ENCODE measurements at places on chromosomes 1 and 21. TPM values are rescaled to one million over a fixed set of nuclear protein-coding genes. Genes with fewer than 3 reads are reported as not detected.

DNA sequence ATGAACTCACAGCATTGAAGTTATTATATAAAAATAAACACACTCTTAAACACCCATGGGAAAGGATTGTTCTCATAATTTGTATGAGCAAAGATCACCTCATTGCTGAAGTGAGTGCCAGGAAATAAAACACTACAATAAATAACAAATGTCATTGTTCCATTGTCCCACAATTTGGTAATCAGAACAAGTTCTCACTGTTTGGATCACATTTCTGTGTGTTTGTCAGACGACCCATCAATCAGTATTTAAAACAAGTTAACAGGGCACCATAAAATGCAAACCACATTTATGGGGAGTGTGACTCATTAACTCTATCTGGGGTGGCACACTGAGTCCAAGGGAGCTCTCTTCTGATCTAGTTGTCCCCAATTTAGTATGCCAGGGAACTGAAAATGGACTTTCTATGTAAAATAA lies 124.5 kb downstream of the PTPRC start:
- no peak overlapping the region for H3K27ac ChIP-seq
- H3K27me3 ChIP-seq, result no peaks in the 10 kb centered on the region
- peaks cover 9% of the 10 kb centered on the region for H3K4me1 ChIP-seq
- no peak for DNase-seq

Gene STPG1
- total RNA-seq, result 9.0 TPM

GRCh38 chr1:235149824-235150223 lies 11.2 kb downstream of the RBM34 start:
- H3K4me3 ChIP-seq, result no peak overlapping the region
- no peak for DNase-seq
- peaks cover 38% of the 10 kb centered on the region for H3K36me3 ChIP-seq
- peaks cover 24% of the 10 kb centered on the region for H3K4me1 ChIP-seq

DNA sequence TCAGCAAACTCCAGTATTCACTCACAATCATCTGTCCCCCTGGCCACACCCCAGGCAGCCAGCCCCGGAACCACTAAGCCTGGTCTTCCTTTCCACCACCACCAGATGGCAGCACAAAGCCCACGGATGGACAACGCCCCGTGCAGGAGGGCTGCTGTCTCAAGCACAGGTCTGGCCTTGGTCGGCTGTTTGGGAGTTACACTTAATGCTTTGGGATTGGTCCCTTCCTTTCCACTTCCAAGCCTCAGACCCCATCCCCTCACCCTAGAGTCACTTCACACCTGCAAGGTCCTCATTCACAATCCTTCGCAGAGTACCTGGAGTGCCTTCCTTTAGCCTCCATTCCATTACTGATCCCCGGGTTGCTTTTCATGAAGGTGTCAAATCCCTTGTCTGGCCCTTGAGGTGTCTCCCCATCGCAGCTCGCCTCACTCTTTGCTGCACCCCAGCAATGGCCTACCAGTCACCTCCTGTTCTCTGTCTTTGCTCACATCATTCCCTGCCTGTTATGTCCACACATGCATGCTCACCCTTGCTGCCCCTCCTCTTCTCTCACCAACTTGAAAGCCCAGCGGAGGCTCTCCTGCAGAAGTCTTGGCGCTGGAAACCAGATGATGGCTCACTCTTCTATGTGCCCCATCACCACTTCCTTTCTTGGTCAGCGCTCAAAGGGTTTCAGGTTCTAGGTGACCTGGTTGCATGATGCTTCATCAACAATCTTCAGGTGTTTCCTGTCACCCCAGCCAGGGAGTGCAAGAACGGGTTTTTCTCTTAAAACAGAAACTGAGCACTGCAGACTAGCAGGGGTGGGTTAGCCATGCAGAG lies 24.9 kb upstream of the KCNA2 start:
- H3K36me3 ChIP-seq, result peaks cover 12% of the 10 kb centered on the region
- H3K4me3 ChIP-seq, result no peak overlapping the region
- DNase-seq, result peak; percentile 87
- no peak overlapping the region for H3K27ac ChIP-seq
- no peaks in the 10 kb centered on the region for H3K27me3 ChIP-seq

- no peak overlapping the region for H3K4me3 ChIP-seq
- peaks cover 13% of the 10 kb centered on the region for H3K27me3 ChIP-seq
- H3K27ac ChIP-seq, result no peak overlapping the region
- H3K4me1 ChIP-seq, result no peaks in the 10 kb centered on the region
Measured at GRCh38 chr1:53642215-53642555, 96.8 kb downstream of the GLIS1 start.

DNA sequence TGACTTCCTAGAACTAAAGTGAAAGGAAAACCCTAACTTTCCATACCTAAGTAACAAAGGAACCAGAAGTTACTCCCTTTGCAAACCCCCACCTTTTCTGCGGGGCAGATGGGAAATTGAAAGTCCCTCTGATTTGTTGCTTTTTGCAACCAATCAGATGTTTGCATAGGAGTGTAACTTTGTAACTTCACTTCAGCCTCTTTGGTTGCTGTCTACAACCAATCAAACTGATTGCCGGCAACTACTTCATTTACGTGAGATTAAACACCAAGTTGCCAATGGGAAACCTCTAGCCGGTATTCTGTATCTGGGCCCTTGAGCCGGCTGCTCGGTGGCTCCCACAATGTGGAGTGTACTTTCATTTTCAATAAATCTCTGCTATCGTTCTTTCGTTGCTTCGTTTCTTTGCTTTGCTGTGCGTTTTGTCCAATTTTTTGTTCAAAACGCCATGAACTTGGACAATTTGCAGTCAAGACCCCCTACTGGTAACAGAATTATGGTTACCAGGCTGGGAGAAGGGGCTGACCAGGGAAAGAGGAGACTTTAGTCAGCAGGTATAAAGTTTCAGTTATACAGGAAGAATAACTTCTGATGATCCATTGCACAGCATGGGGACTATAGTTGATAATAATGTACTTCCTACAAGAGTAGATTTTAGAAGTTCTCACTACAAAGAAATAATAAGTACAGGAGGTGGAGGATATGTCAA lies 69.2 kb upstream of the RGS2 start:
- H3K27ac ChIP-seq, result no peak overlapping the region
- H3K4me1 ChIP-seq, result no peaks in the 10 kb centered on the region
- DNase-seq, result no peak

GRCh38 chr1:5991381-5992025 lies 722 bp downstream of the NPHP4 start:
- no peaks in the 10 kb centered on the region for H3K27me3 ChIP-seq
- peaks cover 2% of the 10 kb centered on the region for H3K36me3 ChIP-seq
- peak; percentile 65 for DNase-seq
- H3K27ac ChIP-seq, result peak overlapping the region; percentile 78
- H3K4me1 ChIP-seq, result peaks cover 20% of the 10 kb centered on the region
- peak overlapping the region; percentile 91 for H3K4me3 ChIP-seq

DNA sequence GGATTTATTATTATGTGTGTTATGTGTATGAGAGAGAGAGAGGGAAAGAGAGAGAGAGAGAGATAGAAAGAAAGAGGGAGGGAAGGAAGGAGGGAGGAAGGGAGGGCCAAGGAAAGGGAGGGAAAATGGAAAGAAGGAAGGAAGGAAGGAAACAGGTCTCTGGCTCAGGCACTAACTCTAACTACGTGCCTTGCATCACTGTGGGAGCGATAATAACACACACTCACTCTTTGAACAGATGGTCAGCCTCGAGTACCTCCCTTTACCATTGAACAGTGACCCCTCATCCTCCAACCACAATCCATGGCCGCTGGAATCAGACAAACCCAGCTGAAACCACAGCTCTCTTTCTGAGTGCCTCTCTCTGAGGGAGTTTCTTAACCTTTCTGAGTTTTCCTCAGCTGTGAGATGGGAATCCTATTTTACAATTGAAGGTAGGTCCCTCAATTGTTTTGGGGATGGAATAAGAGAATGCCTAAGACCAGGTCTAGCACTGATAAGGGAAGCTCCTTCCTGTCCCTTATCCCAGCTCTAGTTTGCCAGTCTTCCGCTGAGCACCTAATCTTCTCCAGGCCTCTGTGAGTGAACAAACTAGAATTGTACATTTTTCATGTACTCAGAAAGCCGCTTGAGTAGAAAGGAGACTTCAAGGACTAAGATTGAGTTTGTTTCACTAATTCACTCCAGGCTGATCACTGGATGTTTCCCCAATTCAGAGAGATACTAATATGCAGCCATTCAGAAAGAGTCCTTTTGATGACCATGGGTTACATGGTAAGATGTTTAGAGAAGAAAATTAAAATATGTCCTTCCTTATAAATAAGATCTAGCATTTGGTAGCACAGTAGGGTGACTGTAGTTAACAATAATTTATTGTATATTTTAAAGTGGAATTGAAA lies 62.8 kb downstream of the IRF2BP2 start:
- H3K4me3 ChIP-seq, result no peak overlapping the region
- H3K27ac ChIP-seq, result no peak overlapping the region
- peaks cover 2% of the 10 kb centered on the region for H3K27me3 ChIP-seq

- H3K4me3 ChIP-seq, result no peak overlapping the region
- no peak overlapping the region for H3K27ac ChIP-seq
- H3K4me1 ChIP-seq, result no peaks in the 10 kb centered on the region
- no peaks in the 10 kb centered on the region for H3K27me3 ChIP-seq
Measured at GRCh38 chr1:3780901-3781300, 8.4 kb downstream of the SMIM1 start.

DNA sequence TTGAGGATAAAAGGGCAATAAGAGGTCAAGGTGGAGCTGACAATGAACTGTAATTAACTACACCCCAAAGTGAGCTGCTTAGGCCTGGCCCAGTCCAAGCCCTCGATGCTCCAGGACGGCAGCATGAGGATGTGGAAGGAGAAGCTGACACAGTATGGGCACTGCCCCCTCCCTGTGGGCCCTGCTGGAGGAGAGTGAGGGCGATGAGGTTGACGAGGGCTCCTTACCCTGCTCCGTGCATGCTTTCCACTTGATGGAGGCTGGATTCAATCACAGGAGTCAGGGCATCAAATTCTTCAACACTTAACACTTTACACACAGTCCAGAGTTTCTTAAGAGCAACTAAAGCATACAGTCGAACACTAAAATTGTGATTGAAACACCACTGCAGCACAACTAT lies 32.4 kb downstream of the COA6 start:
- H3K27me3 ChIP-seq, result no peaks in the 10 kb centered on the region
- no peak for DNase-seq
- H3K36me3 ChIP-seq, result peaks cover 13% of the 10 kb centered on the region
- H3K4me3 ChIP-seq, result no peak overlapping the region

- peaks cover 11% of the 10 kb centered on the region for H3K36me3 ChIP-seq
- no peak for DNase-seq
- H3K4me1 ChIP-seq, result peaks cover 22% of the 10 kb centered on the region
Measured at GRCh38 chr1:53196017-53196484, 573 bp upstream of the CPT2 start.

- no peaks in the 10 kb centered on the region for H3K36me3 ChIP-seq
- DNase-seq, result no peak
- no peak overlapping the region for H3K4me3 ChIP-seq
- no peaks in the 10 kb centered on the region for H3K27me3 ChIP-seq
- H3K4me1 ChIP-seq, result no peaks in the 10 kb centered on the region
- no peak overlapping the region for H3K27ac ChIP-seq
Measured at GRCh38 chr1:215507119-215507518, 60.0 kb upstream of the KCTD3 start.

DNA sequence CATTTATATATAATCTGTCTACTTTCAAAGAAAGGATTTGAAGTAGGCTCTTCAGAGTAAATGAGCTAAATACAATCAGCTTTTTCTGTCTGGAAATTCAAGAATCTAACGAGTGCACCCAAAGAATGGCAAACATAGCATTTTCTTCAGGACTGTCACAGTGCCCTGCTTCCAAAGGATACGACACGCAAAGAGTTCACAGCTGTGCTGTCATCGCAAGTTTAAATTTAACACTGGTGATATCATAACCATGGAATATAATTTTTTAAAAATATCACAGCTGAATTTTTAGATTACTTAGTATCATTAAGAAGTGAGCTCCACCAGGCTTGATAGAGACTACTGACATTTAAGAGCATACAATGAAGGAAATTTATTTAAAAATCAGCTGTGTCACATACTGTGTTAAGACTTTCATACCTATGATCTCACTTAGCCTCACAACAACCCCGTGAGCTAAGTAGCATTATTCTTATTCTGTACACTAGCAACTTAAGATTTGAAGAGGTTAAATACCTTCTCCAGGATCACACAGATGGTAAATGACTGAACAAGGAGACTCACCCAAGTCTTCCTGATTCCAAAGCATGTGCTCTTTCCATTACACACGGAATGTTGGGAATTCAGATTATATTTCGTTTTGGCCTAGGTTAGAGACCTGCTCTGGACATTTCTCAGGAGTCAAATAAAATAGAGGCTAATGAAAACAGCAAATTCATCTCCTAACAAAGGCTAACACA lies 46.2 kb upstream of the PRRX1 start:
- no peaks in the 10 kb centered on the region for H3K4me1 ChIP-seq
- no peaks in the 10 kb centered on the region for H3K36me3 ChIP-seq
- peaks cover 4% of the 10 kb centered on the region for H3K27me3 ChIP-seq
- no peak for DNase-seq

GRCh38 chr1:209674957-209675564 lies at the start of gene G0S2:
TSS of gene G0S2 (plus strand) at chr1:209675412. CDS start at chr1:209675685, 273 bp downstream.
- H3K27me3 ChIP-seq, result peaks cover 47% of the 10 kb centered on the region
- DNase-seq, result peak; percentile 60
- H3K4me3 ChIP-seq, result peak within 1 kb of the TSS; percentile 76
- H3K36me3 ChIP-seq, result peaks cover 2% of the 10 kb centered on the region
- peak within 1 kb of the TSS; percentile 15 for H3K27ac ChIP-seq

- peaks cover 3% of the 10 kb centered on the region for H3K27me3 ChIP-seq
- no peak for DNase-seq
- no peak overlapping the region for H3K27ac ChIP-seq
- no peak overlapping the region for H3K4me3 ChIP-seq
- H3K36me3 ChIP-seq, result no peaks in the 10 kb centered on the region
Measured at GRCh38 chr21:34279883-34280282, 83.9 kb upstream of the KCNE2 start.

- no peaks in the 10 kb centered on the region for H3K4me1 ChIP-seq
- no peak overlapping the region for H3K4me3 ChIP-seq
- H3K36me3 ChIP-seq, result no peaks in the 10 kb centered on the region
- H3K27ac ChIP-seq, result no peak overlapping the region
- peaks cover 14% of the 10 kb centered on the region for H3K27me3 ChIP-seq
- no peak for DNase-seq
Measured at GRCh38 chr1:10897981-10898728, 101.7 kb upstream of the CASZ1 start.

DNA sequence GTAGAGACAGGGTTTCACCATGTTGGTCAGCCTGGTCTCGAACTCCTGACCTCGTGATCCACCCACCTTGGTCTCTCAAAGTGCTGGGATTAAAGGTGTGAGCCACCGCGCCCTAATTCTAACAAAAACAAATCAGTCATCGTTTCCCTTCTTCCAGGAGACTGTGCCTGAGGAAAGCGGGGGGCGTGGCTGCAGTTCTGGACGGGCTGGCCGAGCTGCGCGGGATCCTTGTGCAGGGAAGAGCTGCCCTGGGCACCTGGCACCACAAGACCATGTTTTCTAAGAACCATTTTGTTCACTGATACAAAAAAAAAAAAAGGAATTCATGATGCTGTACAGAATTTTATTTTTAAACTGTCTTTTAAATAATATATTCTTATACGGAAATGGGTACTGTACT lies 104.2 kb downstream of the WDR4 start:
- H3K36me3 ChIP-seq, result no peaks in the 10 kb centered on the region
- no peak overlapping the region for H3K27ac ChIP-seq
- H3K27me3 ChIP-seq, result peaks cover 4% of the 10 kb centered on the region
- no peaks in the 10 kb centered on the region for H3K4me1 ChIP-seq
- H3K4me3 ChIP-seq, result no peak overlapping the region

Gene MCOLN2
- 19.9 TPM for total RNA-seq
